ENCODE measurements at places on chromosomes 7 and 10.

GRCh38 chr7:36630112-36630650 is 94.1 kb downstream of the AOAH start:
- DNase-seq = no peak

DNA sequence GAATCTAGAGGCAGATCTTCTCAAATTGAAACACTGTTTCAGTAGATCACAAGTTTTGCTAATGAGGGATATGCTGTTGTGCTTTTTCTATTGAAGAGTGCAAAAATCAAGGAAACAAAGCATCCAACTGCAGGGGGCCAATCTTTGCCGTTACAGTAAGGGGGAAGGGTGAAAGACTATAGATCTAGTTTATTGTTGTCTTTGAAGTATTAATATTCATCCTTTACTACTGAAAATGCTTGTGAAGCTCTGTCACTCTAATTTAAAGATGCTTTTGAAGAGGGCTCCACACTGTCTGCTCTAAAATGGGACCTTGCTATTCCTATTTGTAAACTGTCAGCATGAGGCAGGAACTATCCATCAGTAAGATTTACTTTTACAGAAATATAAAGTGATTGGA is 110.3 kb downstream of the MBL2 start:
- DNase-seq = no peak

DNA sequence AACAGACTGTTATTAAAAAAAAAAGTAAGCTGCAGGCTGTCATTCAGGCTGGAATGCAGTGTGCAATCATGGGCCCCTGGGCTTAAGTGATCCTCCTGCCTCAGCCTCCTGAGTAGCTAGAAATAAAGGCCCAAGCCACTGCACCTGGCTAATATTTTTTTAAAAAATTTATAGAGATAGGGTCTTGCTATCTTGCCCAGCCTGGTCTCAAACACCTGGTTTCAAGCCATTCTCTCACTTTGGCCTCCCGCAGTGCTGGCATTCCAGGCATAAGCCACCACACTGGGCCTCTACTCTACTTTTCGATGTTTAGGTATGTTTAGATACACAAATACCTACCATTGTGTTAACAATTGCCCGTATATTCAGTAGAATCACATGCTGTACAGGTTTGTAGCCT is 270.4 kb upstream of the PRKCQ start:
- DNase-seq = no peak

DNA sequence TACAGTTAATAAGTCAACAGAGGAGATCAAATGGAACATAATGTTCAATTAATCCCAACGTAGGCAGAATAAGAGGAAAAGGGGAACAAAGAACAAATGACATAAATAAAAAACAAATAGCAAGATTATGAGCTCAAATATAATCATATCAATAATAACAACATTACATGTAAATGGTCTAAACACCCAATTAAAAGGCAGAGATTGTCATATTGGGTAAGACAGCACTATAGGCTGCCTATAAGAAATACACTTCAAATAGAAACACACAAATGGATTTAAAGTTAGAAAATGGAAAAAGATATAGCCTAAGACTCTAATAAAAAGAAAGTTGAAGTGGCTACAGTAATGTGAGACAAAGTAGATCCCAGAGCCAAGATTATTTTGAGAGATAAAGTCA is 126.4 kb upstream of the PTER start:
- no peak for DNase-seq

GRCh38 chr10:62437696-62438095 is 63.5 kb downstream of the ZNF365 start:
- DNase-seq = peak; percentile 90

GRCh38 chr7:96747418-96747940 is 37.8 kb upstream of the SEM1 start:
- DNase-seq = peak; percentile 51

DNA sequence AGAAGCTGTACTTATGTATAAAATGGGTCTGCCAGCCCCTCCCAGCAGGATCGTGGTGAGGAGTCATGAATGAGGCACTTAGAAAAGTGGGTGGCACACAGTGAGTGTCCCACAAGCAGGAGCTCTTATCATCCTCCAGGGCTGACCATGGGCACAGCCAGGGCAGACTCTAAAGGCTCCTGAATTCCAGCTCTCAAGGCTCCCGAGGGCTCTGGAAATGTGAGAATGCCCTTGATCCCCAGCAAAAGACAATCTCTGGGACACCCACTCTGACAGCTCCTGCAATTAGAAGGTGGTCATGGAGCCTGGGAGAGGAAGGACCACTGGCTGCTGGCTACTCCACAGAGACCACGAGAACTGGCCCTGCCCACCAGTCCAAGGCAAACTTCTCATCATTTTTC is 1.6 kb downstream of the VSTM4 start:
- no peak for DNase-seq

DNA sequence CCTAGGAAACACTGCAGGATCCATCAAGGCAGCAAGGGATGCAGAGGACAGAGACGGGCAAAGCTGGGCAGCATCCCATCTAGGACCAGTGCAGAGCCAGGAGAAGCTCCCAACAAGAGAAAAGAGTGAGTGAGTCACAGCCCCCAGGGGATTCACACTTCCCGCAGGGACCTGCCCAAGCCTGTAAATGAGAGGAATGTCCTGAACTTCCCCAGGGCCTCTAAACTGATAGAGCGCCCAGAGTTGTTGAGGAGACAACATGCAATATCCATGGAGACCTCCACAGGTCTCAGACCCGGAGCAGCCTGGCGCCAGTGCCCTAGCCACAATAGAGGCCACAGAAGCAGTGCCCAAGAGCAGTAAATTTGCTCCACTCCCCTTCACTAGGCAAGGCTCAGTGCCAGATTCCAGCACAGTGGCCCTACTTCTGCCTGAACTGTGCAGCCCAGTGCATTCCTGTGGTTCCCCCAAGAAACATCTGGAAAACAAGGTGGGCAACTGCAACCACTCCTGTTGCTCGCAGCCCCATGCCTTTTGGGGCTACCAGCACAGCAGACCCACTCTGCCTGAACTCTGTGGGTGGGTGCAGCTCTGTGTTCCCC is 567.5 kb downstream of the POM121L12 start:
- DNase-seq = no peak

- DNase-seq = no peak
Measured at GRCh38 chr10:116770281-116770680, 27.9 kb upstream of the HSPA12A start.

DNA sequence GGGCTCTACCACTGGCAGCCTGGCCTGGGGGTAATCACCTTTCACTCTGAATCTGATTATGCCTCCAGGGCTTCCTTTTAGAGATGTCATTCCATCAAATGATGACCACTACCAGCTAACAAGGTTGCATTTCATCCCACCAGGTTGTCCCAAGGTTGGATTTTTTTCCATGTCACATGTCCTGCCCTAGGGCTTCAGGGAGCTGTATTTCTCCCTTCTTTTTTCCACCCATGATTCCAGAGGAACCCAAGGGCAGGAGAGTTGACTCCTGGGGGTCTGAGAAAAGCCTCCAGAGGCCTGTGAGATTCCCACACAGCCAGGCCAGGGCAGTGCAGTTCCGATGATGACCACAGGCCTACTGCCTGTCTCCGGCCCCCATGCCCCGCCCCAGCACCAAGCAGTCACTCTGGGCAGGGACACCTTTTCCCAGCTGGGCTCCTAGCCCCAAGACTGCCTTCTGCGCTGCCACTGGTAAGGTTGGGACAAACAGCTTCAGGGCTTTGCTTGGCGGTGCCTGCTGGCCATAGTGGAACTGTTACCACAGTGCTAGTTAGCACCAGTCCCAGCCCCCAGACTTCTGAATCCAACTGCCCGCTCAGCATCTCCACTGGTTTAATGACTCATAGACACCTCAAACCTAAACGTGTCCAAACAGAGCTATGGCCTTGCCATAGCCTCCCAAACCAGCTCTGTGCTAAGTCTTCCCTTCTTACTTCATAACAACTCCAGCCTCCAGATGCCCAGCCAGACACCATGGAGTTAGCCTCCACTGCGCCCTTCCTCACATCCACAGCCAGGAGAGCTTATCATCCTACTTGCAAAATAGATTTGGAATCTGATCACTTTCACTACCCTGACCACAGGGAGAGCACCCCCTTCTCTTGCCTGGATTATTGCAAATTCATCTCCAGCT is 133.7 kb downstream of the ARHGAP22 start:
- no peak for DNase-seq

GRCh38 chr10:28704464-28705161 is 27.3 kb downstream of the BAMBI start:
- no peak for DNase-seq

- DNase-seq = no peak
Measured at GRCh38 chr10:88161756-88162155, 298.3 kb downstream of the PTEN start.

DNA sequence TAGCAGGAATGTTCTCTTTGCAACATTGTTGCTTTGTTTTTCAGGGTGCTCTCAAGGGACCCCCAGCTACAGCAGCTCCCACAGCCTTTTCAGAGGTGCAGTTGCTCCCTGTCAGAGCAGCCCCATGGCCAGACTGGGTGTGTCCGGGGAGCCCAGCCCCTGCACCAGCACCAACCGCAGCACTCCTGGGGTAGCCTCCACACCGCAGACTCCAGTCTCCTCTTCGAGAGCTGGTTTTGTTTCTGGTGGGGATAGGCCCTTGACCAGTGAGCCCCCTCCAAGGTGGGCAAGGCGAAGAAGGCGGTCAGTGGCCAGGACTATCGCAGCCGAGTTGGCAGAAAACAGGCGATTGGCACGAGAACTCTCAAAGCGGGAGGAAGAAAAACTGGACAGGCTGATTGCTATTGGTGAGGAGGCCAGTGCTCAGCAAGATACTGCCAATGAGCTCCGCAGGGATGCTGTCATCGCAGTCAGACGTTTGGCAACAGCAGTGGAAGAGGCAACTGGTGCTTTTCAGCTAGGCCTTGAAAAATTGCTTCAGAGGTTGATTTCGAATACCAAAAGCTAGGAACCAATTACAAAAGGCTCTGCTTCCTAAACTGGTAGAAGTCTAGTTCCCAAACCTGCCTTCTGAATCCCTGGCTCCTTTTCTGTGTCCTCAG is 5.4 kb downstream of the HSPA14 start:
- DNase-seq = no peak

- DNase-seq = no peak
Measured at GRCh38 chr7:150716939-150717338, 526 bp downstream of the GIMAP1 start.

- no peak for DNase-seq
Measured at GRCh38 chr7:138926241-138926612, 55.0 kb downstream of the KIAA1549 start.

GRCh38 chr10:62050346-62050892 is 148.9 kb downstream of the ARID5B start:
- peak; percentile 46 for DNase-seq

- no peak for DNase-seq
Measured at GRCh38 chr7:112494656-112495055, 13.9 kb downstream of the LSMEM1 start.

- DNase-seq = peak; percentile 79
Measured at GRCh38 chr10:71213127-71213621, 804 bp downstream of the UNC5B start.

DNA sequence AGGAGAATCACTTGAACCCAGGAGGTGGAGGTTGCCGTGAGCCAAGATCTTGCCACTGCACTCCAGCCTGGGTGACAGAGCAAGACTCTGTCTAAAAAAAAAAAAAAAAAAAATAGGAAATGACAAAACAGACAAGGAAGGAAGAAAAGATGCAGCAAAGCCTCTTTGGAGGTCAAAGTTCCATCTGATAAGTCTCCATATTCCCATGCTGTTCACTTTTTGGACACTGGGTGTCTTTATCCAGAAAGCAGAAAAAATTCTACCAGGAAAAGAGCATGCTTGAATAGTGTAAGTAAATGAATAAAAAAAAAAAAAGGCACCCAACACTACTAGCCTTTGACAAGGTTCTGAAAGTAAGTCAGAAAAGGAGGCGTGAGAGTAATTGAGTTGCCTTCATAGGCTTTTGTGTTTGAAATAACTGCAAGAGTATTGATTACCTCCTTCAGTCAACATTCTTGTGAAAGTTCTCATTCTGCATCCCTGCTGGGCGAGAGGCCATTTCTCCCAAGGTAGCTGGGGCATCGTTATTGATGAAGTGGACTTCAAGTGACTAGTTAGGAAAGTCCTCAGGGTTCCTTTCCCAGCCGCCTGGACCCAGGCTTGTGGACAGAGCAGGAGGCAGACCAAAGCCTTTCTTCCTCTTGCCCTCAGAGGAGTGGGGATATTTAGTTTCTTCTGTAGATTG is 133.3 kb upstream of the KIF5B start:
- no peak for DNase-seq

- DNase-seq = no peak
Measured at GRCh38 chr7:86786376-86786775, 142.7 kb downstream of the GRM3 start.

DNA sequence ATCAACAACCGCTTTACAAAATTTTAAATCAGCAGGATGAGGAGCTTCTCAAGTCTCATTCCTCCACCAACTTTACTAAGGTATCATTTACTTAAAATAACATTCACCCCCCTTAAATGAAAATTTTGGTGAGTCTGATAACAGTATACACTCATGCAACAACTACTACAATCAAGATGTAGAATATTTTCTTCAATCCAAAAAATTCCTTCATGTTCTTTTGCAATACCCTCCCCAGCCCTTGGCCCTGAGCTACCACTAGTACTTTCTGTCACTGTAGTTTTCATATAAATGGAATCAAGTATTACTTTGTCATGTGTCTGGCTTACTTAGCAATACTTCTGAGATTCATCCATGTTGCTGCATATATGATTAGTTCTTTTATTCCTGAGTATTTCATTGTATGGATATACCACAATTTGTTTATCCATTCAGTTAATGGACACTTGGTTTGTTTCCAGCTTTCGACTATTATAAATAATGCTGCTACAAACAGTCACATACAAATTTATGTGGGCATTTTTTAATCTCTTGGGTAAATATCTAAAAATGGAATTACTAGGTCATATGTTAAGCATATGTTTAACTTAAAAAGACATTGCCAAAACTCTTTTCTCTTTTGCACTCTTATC is 43.0 kb downstream of the NT5C2 start:
- peak; percentile 67 for DNase-seq

GRCh38 chr7:150330211-150330885 is 7.0 kb upstream of the ACTR3C start:
- DNase-seq = no peak

- no peak for DNase-seq
Measured at GRCh38 chr7:95213809-95214492, 110.4 kb downstream of the PON1 start.

GRCh38 chr7:157782041-157782440 is 445.2 kb downstream of the DNAJB6 start:
- no peak for DNase-seq

DNA sequence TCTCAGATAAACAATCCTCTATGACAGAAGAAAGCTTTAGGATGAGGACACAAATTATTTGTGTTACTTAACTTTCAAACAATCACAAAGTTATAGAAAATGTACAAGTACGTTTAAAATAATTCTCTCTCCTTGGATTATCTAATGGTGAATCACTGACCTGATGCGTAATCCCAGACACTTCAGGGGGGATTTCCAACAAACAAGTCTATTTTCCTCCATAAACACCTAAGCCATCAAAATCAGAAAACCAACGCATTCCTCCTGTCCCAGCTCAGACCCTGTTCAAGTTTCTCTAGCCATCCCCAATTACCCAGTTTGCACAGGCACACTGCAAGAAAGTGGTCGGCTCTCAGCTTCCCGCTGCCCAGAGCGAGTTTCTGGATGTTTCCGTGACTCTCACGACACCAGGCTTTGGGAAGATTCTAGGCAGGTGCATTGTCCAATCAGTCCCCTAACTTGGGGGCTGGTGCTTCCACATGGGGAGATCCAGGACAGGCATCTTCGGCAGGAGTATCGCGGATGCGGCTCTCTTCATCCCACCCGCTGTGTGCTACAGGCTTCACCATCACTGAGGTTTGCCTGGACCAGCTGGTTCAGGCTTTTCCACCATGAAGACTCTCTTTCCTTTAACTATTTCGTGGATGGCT is 200.0 kb downstream of the ZMYND11 start:
- no peak for DNase-seq

GRCh38 chr7:111108000-111108399 is 17.1 kb downstream of the LRRN3 start:
- DNase-seq = no peak
